ENCODE measurements at places on chromosomes 3 and 15.

- no peak for DNase-seq
Observed at GRCh38 chr3:129181819-129182218, 1.9 kb downstream of the CNBP start.

DNA sequence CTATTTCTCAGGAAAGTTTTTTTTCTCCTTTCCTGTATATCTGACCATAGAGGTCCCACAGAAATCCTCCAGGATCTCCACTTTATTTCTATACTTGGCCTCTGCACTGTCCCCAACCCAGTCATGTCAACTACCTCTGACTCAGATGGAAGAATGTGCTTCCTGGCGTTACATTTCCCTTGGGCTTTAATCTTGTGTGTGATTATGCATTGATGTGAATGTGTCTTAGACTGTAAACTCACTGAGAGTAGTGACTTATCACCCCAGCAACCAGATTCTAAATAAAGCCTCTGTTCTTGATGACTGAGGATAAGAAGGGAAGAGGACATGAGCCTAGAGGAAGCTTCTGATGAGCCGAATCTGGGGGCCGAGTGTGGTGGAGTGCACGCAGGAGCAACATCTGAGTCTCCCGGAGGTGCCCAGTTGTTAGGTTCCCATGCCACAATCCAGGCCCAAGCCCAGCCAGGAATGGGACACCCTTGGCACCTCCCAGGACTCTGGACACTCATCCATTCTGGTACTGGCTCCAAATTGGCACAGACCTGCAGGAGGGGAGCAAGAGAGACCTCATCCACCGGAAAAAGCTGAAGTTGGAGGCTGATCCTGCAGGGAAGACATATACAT lies 32.1 kb upstream of the HEG1 start:
- DNase-seq, result no peak

GRCh38 chr3:156207802-156208685 lies 87.7 kb downstream of the KCNAB1 start:
- no peak for DNase-seq

GRCh38 chr3:98962189-98962930 lies 60.9 kb upstream of the DCBLD2 start:
- no peak for DNase-seq

DNA sequence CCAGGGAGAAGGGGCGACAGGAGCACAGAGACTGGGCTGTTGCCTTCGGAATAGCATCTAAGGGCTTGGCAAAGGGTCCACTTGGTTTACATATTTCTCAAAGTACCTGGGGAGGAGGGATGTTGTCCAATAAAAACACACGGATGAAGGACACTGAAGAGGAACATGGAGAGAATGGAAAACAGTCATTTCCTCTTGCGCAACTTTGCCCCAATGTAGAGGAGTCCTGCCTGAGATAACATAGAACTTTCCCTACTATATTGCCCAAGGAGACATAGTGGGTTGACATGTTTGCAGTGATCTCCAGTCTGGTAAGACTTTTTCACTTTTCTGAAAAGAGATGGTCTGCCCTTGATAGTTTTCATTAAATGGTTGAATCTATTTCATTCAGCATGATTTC lies 468.8 kb upstream of the SUCLG2 start:
- DNase-seq, result no peak

GRCh38 chr3:45180051-45180450 lies 33.9 kb upstream of the CDCP1 start:
- no peak for DNase-seq
